ENCODE measurements at places on chromosomes 4 and X.
A peak's percentile ranks its signal among the peaks of the same experiment; 100 is the strongest.

DNA sequence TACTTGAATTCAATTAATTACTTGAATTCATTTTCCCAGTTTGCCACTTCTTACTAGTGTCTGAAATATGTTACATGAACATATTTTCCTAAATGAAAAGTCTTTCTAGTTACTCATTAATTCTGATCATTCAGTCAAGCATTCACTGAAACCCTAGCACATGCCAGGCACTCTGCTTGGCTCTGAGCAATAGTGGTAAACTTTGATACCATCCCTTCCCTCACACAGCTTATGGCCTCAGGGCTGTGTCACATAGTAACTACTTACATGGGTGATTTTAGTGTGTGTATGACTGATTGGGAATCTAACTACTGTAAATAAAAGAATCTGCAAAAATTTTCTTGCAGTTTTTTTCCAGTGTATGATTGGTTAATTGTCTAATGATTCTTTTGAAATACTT lies 32.7 kb downstream of the METAP1 start:
- DNase-seq, result peak; percentile 37

DNA sequence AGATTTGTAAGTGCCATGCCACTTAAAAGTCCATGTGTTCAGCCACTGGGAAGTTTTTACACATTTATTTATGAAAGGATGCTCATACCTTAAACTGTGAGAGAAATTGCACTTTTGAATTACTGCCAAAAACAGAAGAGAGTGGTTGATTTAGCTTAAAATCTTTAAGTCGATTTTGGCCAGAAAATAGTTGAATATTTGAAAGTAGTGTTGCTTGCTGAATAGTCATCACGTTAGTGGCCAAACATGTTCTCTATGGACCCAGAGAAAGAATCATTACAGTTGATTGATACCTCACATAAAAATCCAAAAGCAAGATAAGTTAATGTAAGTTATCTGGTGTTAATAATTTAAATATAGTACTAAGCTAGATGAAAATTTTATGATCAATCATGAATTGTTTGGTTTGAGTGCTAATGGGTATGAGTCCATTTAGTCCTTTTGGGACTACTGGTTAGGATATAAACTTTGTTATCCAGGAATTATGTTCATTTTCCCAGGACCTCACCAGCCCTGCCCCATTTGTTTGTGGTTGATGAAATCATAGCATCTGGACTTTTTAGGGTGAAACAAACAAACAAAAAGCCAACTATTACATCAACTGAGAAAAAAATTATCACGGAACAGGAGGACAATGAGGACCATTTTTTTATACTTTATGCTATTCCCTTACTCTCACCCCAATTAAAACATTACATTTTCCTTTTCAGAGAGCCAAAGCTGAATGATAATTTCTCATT lies 6.3 kb downstream of the GIMD1 start:
- DNase-seq, result no peak

- no peak for DNase-seq
Observed at GRCh38 chr4:88275516-88275915, 8.8 kb downstream of the PPM1K start.

GRCh38 chrX:76202471-76202870 lies 29.6 kb downstream of the PBDC1 start:
- DNase-seq, result no peak

- DNase-seq, result no peak
Observed at GRCh38 chrX:149518236-149518635, 13.1 kb upstream of the IDS start.

DNA sequence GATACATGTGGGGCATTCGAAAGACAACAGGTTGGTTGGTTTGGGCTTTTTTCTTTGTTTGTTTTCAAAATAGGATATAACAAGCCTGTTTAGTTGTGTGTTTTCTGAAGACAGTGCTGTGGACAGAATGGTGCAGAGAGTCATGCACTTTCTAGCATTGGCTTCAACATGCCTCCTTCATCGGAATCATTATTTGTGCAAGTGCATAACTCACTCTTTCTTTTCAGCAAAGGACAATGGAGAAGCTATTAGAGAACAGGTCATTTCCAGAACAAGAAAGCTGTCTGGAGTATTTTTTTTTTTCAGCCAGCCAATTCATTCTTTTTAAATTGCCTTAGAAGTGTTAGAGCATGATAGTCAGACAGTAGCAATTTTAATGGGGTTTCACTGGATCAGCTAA lies 225.8 kb downstream of the STK32B start:
- no peak for DNase-seq

GRCh38 chrX:69501429-69501828 lies 2.7 kb upstream of the NALF2 start:
- DNase-seq, result no peak

DNA sequence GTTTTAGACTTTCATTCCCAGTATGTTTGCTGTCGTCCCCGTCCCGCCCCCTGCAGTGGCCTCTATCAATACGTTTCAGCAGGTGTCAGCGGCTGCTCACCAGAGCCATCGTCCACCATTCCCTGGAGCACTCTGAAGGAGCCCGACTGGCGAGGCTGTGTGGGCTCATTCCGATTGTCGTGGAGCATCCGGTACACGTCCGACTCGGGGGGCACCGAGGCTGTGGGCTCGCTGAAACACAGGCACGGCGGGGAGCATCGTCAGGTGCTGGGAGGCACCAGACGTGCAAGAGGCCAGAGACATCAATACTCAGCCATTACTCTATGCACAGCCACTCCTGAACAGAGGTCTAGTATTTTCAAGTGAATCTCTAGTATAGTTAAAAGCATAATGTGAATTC lies 28.9 kb downstream of the PDLIM3 start:
- no peak for DNase-seq

DNA sequence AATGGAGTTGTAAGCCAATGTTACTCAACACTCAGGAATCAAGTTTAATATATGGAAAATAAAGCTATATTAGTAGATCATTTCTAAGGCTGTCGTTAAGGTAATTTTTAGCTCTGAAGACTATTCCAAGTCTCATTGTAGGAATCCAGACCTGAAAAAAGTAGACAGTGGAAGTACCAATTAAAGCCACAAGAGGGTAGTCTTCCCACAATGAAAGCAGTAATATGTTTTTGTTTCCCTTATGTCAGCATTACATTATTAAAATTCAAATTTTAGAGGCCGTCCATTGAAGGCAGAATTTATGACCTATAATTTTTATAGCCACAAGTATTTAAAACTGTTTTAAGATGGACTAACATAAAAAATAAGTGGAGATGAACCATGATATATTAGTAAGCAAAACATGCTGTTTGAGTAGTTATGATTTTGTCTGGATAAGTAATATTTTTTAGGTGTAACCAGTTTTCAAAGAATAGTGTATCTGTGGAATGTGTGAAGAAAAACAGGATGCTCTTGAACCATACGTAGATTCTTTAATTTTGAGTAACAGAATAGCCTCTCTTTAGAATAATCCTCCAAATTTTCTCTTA lies 372.6 kb upstream of the TECRL start:
- no peak for DNase-seq

DNA sequence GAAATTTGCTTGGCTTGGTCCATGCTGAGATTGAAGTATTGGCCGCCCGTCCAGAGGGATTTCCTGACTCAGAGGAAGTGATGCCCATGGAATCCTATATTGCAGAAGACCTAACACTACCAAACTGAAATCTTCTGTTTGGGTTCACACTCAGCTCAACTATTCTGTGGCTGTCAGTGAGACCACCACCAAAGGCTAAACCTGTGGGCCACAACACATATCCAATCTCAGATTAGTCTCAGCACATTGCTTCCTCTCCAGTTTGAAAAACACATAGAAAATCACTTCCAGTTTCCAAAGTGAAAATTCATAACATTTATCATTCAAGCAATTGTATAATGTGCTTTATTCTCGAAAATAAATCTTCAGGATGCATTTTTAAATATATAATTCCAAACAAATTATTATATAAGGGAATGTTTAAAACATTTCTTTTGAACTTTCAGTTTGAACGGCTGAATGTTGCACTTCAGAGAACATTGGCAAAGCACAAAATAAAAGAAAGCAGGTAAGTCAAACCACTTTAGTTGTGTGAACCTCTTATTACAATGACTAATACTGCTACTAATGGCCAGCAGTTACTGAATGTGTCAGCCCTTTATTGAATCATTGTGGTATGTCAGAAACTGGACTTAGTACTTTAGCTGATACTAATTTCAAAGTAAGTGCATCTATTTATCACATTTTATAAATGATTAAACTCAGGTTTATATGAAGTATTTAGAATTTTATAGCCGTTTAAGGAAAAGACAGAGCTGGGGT lies 37.0 kb downstream of the GUCY1A1 start:
- DNase-seq, result peak; percentile 34

GRCh38 chr4:151322570-151322969 lies 2.8 kb downstream of the SH3D19 start:
- DNase-seq, result no peak

- DNase-seq, result peak; percentile 80
Observed at GRCh38 chr4:57080781-57081650, 29.2 kb downstream of the IGFBP7 start.

DNA sequence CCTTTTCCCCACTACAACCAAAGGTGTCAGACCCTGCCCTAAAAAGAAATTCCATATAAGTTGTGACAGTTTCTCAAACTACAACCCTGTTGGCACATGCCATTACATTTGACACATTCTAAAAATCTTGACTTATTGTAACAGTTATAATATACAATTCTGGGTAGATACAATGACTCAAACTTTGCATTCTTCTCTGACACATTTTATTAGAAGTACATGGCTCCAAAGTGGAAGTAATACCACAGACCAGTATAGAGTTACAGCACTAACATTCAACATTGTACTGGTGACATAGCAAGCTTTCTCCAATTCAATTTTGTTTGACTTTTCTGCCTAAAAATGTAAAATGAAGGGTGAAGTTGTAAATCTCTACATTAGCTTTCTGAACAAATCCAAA lies 196.6 kb upstream of the ETNPPL start:
- no peak for DNase-seq

DNA sequence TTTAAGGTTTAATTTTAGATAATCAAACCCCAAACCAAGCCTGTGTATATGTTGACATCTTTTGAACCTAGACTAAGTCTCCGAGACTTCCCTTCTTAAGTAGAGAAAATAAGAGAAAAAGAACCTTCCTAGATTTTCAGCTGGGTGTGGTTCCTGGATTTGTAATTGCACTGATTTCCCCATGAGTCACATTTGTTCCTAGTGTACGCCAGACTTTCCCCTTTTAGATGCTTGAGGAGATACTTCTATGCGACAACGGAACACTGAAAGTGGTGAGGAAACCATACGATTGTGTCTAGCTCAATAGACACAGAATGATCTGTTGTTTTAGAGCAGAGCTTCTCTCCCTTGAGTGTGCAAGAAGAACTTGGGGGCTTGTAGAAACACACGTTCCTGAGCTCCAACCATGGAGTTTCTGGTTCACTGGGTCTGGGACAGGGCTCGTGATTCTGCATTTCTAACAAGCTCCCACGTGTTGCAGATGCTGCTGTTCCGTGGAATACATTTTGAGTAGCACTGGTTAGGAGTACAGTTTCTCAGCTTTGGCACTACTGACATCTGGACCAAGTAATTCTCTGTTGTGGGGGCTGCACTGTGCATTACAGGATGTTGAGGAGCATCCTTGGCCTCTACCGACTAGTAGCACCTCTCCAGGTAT lies 87.1 kb downstream of the AMELX start:
- no peak for DNase-seq

GRCh38 chr4:130820448-130820847 lies 1724.5 kb downstream of the C4orf33 start:
- DNase-seq, result no peak

- no peak for DNase-seq
Observed at GRCh38 chr4:140893939-140894338, 137.8 kb upstream of the TBC1D9 start.

DNA sequence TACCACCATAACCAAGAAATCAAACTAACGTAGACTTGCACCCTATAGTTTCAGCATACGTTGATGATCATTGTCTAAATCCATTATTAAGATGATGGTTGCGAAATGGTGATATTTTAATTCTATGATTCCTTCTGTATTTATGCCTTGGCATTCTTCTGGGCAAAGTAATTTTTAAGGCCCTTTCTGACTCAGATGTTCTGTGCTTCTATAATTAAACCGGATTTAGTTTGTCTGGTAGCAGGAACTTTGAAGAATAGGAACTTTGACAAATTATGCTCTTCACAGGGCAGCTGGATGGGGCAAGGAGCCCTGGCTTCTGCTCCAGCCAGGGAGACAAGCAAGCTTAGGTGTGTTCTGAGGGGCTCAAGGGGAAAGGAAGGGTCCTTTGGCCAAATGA lies 23.8 kb upstream of the PLAC1 start:
- DNase-seq, result no peak

- DNase-seq, result no peak
Observed at GRCh38 chr4:122914938-122915337, 7.5 kb downstream of the NUDT6 start.

GRCh38 chrX:32894679-32895078 lies 316.7 kb downstream of the DMD start:
- no peak for DNase-seq

DNA sequence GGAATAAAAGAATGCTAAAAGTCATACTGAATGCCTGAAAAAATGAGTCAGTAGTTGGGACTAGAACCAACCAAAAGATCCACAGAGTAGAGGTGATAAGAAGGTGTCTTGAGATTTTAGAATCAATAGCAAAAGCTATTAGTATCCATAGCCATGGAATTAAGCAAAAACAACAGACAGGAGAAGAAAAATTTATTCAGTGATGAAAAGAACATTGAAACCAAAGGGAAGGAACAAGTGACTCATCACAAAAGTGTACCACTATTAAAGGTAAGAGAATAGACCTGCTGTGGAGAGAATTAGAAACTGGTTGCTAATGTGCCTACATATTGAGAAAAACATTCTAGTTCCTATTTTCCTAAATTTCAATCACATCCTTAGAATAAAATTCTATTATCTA lies 182.0 kb upstream of the NEIL3 start:
- DNase-seq, result no peak

DNA sequence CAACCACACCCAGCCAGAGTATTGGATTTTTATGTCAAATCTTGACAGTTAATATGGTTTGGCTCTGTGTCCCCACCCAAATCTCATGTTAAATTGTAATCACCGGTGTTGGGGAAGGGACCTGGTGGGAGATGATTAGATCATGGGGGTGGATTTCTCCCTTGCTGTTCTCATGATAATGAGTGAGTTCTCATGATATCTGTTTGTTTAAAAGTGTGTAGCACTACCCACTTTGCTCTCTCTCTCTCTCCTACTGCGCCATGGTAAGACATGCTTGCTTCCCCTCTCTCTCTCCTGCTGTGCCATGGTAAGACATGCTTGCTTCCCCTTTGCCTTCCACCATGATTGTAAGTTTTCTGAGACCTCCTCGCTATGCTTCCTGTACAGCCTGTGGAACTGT lies 86.9 kb upstream of the COX18 start:
- no peak for DNase-seq

DNA sequence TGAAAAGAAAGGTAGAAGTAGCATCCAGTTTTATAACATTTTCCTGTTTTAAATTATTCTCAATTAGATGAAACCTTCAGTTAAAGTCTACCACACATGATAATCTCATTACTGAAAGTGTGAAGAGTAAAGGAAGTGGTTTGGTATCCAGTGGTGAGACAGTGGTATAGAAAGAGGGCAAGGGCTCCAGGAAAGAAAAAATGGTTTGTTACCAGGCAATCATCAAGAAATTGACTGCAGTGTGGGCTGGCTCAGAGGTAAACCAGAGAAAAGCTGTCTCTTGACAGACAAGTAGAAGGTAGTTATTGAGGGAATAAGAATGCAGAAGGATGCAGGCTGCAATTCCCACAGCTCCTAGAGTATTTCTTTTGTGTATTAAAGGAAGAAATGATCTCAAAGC lies 406.2 kb downstream of the TLL1 start:
- DNase-seq, result no peak

- DNase-seq, result no peak
Observed at GRCh38 chr4:18401425-18401824, 379.9 kb upstream of the LCORL start.

- DNase-seq, result no peak
Observed at GRCh38 chr4:93751411-93751810, 77.1 kb upstream of the ATOH1 start.

All from epithelial cell of prostate (primary cell).